ENCODE measurements at places on chromosomes 5 and 9.

DNA sequence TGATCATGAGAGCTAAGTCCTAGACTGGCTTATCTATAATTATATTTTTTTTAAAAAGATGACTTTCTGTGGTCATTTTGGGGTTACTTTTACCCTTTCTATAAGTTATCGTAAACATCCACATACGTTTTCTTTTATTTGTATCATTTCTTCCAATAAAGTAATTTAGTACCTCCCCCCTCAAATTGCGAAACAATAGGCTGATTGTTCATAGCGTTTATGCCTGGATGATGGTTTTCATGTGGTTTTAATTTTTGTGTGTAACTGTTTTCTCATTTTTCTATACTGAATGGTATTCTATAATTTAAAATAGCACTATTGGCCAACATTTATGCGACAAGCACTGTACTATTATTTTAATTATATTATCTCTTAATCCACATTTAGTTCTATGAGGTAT lies 44.5 kb downstream of the SMC5 start:
- H3K27me3 ChIP-seq: no peaks in the 10 kb centered on the region
- DNase-seq: no peak
- no peak overlapping the region for H3K4me3 ChIP-seq
- no peak overlapping the region for H3K27ac ChIP-seq
- H3K4me1 ChIP-seq: no peaks in the 10 kb centered on the region

DNA sequence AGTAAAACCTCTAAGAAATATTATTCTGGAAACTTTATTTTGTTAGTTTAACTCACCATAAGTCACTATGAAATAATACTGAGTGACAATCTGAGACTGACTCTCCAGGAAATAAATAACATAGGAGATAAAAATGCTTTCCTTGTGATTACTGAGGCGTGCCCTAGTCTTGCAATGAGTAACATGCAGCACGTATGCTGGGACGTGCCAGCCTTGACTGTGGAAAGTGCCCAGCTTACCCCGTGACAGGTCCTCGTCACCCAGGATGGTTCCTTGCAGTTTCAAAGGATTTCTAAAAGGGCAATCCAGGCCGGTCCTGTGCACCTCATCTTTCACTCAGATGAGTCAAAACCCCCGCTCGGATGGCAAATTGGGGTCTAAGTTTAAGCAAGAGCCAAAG lies 720.8 kb upstream of the ADAMTS16 start:
- no peaks in the 10 kb centered on the region for H3K36me3 ChIP-seq
- no peaks in the 10 kb centered on the region for H3K4me1 ChIP-seq
- H3K27ac ChIP-seq: no peak overlapping the region
- H3K4me3 ChIP-seq: no peak overlapping the region

DNA sequence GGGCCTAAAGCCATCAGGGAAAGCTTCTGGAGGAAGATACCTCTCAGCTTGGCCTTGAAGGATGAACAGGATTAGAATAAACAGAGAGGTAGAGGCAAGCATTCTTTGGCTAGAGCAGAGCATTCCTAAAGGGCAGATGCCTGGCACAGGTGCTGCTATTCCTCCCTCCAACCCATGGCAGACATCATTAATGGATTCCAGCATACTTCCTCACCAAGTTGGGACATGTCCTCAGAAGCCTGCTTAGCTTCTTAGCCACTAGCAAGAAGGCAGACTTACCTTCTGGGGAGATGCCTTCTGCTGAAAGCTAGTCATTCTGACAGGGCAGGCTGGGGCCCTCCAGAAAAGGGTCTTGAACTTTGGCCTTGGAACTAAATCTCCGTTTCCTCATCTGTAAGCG lies 122.0 kb downstream of the RGS3 start:
- H3K27ac ChIP-seq: no peak overlapping the region
- H3K4me1 ChIP-seq: peaks cover 2% of the 10 kb centered on the region
- no peaks in the 10 kb centered on the region for H3K27me3 ChIP-seq
- DNase-seq: no peak

DNA sequence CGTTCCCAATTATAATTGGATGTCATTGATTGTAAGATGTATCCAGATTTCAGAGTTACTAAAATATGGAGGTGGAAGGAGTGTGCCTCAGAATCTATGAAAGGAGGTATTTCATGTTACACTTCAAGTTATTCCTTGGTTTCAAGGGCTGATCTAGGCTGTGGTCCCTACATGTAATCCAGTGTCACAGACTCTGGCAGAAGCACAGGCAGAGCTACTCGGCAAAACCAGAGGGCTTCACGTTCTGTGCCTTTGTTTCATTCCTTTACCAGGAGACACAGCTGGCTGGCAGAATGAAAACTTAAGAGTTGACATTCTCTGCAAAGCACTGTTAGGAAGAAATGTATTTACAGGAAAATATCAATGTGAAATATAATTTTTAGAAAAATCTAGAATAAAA lies 99.6 kb downstream of the ANKH start:
- H3K27me3 ChIP-seq: no peaks in the 10 kb centered on the region
- no peak overlapping the region for H3K4me3 ChIP-seq
- H3K4me1 ChIP-seq: no peaks in the 10 kb centered on the region
- no peaks in the 10 kb centered on the region for H3K36me3 ChIP-seq
- DNase-seq: no peak

- no peaks in the 10 kb centered on the region for H3K36me3 ChIP-seq
- DNase-seq: no peak
- H3K27ac ChIP-seq: no peak overlapping the region
- H3K27me3 ChIP-seq: peaks cover 88% of the 10 kb centered on the region
- H3K4me3 ChIP-seq: no peak overlapping the region
- H3K4me1 ChIP-seq: no peaks in the 10 kb centered on the region
These were observed 8.3 kb upstream of the TIFAB start for GRCh38 chr5:135460246-135461033.

DNA sequence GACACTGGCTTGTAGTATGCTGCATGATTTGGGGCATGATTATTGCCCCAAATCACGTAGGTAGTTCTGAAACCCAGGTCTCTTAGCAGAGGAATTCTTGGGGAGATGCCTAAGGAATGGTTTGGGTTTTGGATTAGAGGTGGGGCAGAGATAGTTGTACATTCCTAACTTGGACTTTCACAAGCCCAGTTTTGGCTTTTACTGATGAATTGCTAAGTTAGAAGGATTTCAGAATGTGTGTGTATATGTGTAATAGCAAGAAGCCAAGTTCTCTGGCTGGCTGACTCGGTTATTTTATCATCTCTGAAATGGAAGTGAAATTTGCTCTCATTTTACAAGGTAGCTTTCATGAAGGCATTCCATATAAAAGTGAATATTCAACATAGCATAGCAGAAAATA lies 23.8 kb upstream of the ZNF131 start:
- H3K27me3 ChIP-seq: no peaks in the 10 kb centered on the region
- H3K4me1 ChIP-seq: no peaks in the 10 kb centered on the region
- no peak overlapping the region for H3K4me3 ChIP-seq
- no peak overlapping the region for H3K27ac ChIP-seq

Measured in endodermal cell (in vitro differentiated cells).